ENCODE measurements at places on chromosomes 6 and 20. TPM values are rescaled to one million over a fixed set of nuclear protein-coding genes. Genes with fewer than 3 reads are reported as not detected.

DNA sequence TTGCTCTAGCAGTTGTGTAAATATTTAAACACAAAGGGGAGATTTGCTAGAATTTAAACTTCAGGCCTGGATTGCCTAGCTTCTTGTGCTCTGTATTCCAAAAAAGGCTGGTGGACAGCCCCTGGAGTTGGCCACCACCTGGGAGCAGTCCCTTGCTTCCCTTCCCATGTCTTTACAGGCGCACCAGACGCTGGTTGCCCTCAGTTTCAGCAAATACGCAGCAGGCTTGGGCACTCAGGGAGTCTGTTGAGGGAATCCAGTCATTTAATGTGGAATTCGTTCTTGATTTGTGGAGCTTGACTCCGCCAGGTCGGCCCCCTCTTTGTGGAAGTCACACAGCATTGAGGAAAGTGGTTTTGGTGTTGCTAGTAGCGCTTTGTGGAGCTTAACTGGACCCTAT, 156.8 kb downstream of the DTNBP1 start:
- DNase-seq = no peak

- no peak for DNase-seq
These were observed 47.3 kb downstream of the HIVEP2 start for GRCh38 chr6:142897659-142898058.

DNA sequence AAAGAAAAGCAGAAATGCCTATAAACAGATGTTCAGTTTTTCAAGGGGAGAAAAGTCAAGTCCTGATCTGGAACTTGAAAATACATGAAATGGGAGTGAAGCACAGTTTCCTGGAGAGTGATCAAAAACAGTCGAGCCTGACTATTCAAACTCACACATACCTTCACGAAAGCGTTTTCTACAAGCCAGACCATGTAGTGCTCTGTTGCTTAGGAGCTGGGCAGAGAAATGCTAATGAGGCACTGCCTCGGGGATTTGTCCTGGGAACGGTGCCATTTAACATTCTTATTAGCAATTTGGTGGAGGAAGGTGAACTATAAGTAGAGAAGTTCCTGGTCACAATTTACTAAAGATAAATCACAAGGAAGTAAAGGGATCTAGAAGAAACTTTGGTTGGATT, 5.9 kb downstream of the NHSL1 start:
- DNase-seq = no peak

DNA sequence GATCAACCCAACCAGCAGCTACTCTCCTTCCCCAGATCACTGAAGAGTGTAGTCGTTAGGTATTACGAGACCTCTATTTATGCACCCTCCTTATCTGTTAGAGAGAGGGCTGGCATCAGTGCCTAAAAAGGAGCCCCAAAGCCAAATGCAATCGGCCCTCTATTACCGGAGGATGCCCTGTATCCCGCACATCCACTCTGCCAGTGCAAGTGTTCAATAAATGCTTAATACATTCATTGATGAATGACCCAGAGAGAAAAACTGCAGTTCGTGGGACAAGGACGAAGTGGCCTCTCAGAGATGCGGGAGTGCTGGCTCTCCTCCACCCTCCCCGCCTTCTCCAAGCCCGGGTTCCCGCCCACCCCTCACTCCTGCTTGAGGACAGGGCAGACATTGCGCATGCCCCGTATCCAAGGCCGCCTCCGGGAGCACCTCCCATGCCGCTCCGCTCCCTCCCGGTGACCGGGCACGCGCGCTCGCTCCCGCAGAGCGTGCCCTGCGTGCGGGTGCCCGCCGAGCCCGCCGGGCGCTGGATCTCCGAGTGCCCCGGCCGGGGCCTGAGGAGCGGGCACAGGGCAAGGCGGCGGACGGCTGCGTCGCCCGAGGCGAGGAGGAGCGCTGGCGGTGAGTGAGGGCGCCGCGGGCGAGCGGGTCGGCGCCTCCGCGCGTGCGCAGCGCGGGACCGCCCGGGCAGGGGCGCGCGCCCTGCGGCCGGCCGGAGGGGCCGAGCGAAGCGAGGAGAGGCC, 27.2 kb upstream of the BTBD3 start:
- no peak for DNase-seq

DNA sequence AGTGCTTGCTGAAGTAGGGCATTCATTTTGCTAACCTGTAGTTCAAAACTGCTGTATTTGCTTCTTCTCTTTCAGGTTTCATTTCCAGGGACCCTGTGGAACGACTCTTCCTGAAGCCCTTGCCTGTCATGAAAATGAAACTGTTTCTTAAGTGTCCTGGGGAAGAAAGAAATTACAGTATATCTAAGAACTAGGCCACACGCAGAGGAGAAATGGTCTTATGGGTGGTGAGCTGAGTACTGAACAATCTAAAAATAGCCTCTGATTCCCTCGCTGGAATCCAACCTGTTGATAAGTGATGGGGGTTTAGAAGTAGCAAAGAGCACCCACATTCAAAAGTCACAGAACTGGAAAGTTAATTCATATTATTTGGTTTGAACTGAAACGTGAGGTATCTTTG, 3.4 kb upstream of the NOL7 start:
- DNase-seq = no peak

GRCh38 chr20:49937027-49937929, 1.1 kb downstream of the RNF114 start:
- DNase-seq = no peak

GRCh38 chr6:134706153-134706552, 243.7 kb downstream of the ALDH8A1 start:
- no peak for DNase-seq

GRCh38 chr20:57724610-57725405, 15.0 kb upstream of the PMEPA1 start:
- no peak for DNase-seq

DNA sequence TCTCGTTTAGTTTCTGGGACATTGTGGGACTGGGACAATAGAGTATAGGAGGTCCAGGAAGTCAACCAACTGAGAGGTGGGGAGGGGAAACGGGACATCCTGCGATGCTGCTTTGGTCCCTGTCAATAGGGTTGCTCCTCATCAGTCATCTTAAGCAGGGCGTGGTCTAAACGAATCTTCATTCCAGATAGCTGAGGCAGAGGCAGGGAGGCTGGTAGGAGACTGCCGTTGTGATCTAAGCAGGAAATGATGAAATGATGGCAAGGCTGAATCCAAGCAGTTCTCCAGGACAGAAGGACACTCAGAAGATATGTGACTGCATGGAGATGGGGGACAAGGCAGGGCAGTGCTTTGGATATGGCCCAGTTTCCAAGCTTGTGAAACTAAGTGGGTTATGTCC, 953.4 kb downstream of the KIF16B start:
- no peak for DNase-seq

DNA sequence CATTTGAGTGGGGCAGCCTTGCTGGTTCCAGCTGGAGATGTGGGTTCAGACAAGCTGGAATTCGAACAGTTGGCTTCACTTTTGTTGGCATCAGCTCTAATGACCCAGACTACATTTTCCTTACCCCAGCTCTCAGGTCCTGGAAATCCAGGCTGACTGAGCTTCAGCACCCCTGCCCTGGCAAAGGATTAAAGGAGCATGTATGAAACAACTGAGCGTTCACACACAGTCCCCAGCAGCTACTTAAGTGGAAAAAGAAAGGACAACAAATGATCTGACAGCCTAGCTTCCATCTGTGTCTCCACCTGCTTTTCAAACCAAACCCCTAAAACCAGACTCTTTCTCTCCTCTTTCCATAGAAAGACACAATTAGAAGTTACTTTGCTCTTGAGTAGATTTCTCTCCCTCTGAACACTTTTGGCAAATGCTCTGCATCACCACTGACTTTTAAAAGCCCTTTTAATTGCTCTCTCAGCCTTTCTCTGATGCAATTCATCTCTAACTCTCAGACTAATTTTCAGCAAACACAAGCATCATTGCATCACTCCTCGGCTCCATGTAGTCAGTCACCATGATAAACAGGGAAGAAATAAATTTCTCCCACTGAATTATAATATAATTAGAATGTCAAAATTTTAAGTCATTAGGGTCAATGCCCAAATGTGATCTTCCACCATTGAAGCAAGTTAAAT, 28.1 kb downstream of the ROS1 start:
- DNase-seq = no peak

- DNase-seq = no peak
These were observed 36.8 kb downstream of the C6orf15 start for GRCh38 chr6:31075528-31075927.

DNA sequence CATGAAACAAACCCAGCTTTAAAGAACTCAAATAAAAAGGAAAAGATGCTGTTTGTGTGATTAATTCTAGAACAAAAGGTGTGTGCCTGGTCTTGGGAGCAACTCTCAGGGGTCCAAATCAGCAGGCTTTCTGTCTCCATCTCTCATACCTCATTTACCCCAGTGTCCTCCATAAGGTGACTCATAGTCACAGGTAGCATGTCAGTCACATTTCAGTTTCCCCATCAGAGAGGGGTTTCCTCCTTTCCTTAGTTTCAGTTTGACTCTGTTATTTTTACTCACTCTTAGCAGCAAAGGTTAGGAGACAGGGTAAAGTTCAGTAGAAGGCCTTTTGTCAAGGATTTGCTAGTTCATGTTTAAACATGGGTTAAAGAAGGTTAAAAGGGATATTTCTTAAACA, 46.2 kb downstream of the OGFRL1 start:
- DNase-seq = no peak

DNA sequence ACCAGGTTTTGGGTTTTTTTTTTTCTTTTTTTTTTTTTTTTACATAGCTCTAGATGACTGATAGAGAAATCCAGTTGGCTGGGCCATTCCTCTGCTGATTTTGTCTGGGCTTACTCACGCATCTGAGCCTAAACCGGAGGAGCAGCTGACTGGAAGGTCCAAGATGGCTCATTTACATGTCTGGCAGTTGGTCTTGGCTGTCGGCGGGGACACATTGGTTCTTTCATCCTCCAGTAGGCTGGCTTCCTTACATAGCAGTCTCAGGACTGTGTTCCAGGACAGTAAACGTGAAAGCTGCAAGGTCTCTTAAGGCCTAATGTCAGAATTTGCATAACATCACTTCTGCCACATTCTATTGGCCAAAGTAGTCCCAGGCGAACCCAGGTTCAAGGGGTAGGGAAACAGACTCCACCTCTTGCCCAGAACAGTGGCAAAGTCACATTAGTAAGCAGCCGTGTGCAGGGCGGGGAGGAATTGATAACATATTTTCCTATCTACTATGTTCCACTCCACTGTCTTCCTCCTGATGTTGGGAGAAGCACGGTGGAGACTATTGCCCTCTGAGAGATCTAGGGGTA, 87.0 kb downstream of the CDH22 start:
- DNase-seq = no peak

- DNase-seq = no peak
These were observed 78.3 kb upstream of the MMS22L start for GRCh38 chr6:97361286-97361685.

GRCh38 chr6:33161354-33162331, 30.6 kb downstream of the COL11A2 start:
- no peak for DNase-seq

GRCh38 chr6:837380-837779, 144.4 kb upstream of the EXOC2 start:
- DNase-seq = no peak

DNA sequence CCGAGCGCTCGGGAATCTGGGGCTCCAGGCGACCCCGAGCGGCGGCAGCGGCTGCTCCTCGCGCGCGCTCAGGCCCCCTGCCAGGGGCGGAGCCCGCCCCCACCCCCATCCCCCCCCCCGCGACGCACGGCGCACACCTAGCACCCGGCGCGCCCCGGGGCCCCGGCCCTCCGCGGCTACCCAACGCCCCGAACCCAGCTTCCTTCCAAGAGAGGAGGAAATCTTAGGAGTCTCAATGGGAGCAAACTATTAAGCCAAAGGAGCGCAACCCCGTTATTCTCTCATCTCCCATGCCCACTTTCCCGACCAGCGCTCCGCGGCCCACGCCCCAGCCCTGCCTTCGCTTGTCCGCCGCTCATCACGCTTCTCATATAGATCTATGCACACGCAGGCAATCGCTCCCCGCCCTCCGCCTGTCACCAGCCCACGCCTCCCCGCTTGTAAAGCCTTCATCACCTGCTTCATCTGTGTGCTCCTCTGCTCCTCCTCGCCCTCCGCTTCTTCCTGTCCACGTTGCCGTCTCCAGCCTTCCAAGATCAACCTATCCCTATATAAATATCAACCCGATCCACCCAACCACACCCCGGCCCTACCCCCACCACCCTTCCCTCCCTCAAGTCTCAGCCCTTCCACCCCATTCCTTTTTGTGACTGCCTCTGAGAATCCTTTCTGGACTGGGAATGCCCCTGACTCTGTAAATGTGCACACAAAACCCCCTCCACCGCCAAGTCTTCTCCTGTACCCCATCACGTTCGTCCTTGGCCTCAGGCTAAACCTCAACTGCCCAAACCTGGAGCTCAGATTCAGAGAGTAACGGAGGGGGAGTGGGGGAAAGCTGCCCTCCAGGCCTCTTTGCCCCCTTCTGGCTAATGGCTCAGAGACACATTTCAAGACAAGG, at the start of gene DLK2:
DLK2 (minus strand) TSS at position 18 of the 898 bp plus-strand sequence. CDS start 723 bp downstream, outside the sequence.
- no peak for DNase-seq

- DNase-seq = no peak
These were observed 92.1 kb upstream of the EEF1E1 start for GRCh38 chr6:8194490-8194889.

DNA sequence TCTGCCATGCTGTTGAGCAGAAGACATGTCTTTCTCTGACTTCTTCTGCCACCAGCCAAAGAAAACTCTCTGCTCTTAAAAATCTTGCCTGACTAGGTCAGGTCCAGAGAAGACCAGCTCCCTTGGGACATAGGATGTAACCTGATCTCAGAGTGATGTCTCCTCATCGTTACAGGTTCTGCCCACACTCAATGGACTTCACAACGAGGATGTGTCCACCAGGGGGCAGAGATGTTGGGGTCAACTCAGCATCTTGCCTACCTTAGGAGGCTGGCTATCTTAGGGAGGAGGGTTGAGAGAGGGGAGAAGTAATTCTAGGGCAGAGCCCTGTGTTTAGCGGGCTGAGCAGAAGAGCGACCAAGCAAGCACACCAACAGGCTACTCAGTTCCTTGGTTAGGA, 207.6 kb upstream of the CDH4 start:
- no peak for DNase-seq

DNA sequence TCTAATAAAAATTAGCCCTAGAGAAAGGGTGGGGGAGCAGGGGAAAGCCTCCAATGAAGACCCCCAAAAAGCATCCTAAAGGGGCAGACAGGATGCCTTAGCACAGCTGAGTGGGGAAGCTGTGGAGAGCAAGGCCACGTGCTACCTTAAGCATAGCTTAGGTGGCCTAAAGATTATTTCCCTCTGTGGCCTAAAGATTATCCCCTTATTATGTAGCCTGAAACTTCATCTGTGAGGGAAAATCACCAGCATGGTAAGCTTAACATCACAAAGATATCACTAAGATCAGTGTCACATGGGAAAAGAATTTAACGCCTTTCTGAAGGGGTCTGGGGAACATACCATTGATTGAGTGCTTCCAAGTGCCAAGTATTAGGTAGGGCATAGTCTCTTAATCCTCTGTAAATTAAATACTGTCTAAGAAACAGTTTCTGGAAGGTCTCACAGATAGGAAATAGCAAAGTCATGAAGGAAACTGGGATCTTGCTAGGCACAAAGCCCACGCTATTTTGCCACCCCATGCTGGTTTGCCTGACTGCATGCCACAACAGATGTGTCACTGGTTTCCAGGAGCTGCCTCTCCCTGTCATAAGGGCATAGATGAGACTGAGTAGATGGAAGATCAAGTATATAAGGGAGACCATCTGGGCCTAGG, 170.0 kb downstream of the HACE1 start:
- no peak for DNase-seq

Gene SAMD3
- total RNA-seq = 3.8 TPM

Gene SSTR4
- total RNA-seq = not detected

Gene METTL24
- 0.83 TPM for total RNA-seq

Gene TFAP2D
- total RNA-seq = not detected

Gene KIFC1
- total RNA-seq = 12.8 TPM

Data from esophagus squamous epithelium (tissue), 5 donors.